NCI-H510A (cell line): ENCODE measurements at places on chromosomes 11 and 22.
A peak's percentile ranks its signal among the peaks of the same experiment; 100 is the strongest.

GRCh38 chr11:57343825-57344224 lies 5.7 kb downstream of the P2RX3 start:
- DNase-seq = peak; percentile 9

GRCh38 chr11:76086743-76087635 lies 119.3 kb downstream of the WNT11 start:
- no peak for DNase-seq

DNA sequence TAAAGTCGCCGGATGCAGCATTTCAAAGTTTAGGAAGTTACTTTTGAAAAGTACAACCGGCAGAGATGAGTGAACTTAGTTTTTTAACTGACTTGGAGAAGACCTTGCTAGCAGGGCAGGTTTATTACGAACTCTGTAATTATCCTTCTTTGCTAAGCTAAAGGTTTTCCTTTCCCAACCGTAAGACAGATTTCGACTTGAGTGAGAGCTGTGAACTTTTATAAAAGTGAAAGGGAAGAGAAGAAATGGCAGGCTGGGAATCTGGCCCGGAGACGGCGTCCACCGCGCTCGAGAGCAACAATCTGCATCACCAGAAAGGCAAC lies 659 bp upstream of the TEAD1 start:
- DNase-seq = no peak

DNA sequence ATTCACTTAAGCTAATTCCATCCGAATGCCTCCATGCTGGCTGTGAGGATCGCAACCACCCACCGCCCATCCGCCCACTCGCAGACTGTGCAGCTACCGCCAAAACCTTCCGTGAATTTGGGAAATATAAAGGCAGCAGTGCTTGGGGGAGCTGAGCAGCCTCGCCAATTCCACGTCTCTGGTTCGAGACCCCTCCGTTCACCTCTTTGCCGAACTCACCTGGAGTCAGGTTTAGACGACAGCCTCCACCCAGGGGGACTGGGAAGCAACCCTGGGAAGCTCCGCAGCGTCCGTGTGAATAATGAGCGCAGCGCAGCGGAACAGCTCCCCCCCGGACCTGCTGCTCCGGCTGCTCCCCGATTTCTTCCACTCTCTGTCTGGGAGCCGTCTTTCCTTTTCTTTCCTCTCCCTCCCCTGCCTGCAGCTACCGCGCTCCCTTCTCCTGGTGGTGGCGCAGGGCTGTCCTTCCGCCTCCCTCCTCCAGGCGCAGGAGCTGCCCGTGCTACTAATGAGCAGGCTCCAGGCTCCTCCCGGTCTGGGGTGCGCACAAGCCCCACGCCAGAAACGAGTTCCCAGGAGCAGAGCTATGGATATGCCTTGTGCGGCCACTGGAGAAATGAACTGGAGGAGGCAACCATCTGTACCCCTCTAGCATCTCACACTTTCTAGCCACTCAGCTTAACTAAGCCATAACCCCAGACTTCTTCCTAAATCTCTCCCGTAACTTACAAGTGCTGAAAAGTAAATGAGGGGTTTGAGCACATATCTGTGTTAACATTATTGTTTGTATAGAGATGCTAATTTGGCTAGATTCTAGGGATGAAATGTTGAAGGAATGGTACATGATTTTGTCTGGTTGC lies 107.3 kb downstream of the XKR3 start:
- DNase-seq = no peak

DNA sequence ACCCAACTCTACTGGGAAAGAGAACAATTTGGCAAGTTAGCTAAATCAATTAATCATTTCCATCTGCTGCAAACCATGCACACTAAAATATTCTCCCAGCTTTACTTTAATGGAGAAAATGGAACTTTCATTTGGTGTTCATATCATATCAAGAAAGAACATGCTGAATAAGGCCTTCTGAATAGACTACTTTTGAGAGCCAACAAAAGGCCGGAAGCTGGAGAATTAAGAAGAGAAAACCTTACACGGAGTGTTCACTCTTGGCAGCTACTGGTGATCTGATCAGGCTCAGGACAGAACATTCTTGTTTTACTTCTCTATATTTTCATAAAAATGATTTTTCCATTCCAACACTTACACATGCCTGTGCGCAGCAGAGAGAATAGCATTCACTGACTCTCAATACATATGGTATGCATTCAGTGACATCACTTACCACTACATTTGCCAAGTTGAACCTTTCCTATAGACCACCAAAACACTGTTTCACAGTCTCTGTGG lies 165.3 kb downstream of the TTC28 start:
- DNase-seq = no peak

DNA sequence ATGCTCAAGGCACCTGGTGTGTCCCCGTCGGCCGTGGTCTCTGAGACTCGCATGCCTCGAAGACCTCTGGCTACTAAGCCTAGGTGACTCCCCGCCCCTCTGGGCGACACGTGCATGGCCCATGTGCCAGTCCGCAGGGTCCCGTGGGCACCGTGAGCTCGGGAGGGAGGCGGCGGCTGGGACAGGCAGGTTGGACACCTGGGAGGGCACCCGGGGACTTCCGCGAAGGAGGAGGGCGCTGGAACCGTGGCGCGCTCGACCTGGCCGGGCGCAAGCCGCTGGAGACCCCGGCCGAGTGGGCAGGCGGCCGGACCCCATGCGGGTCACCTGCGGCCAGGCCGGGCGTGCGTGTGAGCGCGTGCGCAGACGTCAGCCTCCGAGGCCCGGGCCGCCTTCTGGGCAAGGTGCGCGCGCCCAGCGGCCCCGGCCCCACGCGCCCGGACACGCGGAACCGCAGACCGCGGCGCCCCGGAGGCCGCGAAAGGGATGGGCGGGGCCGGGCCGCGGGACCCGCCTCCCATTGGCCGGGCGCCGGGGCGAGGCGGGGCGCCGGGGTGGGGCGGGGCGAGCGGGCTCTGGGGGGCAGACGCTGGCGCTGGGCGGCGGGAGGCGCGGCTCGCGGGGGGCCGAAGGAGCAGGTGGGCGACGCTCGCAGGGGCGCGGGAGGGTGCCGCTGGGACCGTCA lies 579 bp upstream of the RASD2 start:
- DNase-seq = no peak

DNA sequence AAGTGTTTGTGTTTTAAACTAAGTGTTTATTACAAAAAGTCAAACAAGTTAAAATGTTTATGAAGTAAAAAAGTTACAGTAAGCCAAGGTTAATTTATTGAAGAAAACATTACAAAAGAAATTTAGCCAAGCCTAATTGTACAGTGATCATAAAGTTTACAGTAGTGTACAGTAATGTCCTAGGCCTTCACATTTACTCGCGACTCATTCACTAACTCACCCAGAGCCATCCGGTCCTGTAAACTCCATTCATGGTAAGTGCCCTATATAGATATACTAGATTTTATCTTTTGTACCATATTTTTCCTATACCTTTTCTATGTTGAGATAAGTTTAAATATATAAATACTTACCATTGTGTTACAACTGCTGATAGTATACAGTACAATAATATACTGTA lies 481.8 kb upstream of the TENM4 start:
- no peak for DNase-seq

GRCh38 chr11:8963569-8964323 lies 496 bp downstream of the TMEM9B start:
- no peak for DNase-seq

- DNase-seq = no peak
These were observed 12.6 kb downstream of the JAML start for GRCh38 chr11:118212131-118212725.

DNA sequence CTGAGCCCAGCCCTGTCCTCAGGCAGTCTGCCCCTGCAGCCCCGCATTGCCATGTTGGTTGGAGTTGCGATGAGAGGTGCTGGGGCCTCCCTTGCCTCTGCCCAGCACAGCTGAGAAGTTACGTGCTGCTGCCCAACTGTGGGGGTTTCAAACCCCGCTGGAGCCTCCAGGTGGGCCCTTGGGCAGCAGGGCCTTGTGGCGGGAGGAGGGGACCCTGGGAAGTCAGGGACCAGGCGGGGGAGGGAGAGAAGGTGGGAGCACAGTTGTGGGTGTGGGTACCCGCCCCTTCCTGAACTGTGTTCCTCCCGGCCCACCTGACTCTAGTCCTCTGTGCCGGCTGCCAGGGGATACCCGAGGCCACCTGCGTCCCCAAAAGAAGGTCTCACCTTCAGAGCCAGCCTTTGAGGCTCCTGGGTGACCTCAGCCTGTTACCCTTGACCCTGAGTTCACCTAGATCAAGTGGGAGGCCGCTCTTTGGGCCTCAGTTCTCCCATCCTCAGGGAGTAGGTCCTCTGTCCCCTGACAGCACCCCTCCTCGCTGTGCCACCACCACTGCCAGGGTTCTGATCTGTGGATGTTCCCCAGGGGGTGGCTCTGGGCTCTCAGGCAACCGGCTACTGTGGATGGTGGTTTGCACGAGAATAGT lies 7.7 kb upstream of the CCDC188 start:
- DNase-seq = no peak

- no peak for DNase-seq
These were observed 50.9 kb downstream of the SLC25A17 start for GRCh38 chr22:40768206-40768605.

DNA sequence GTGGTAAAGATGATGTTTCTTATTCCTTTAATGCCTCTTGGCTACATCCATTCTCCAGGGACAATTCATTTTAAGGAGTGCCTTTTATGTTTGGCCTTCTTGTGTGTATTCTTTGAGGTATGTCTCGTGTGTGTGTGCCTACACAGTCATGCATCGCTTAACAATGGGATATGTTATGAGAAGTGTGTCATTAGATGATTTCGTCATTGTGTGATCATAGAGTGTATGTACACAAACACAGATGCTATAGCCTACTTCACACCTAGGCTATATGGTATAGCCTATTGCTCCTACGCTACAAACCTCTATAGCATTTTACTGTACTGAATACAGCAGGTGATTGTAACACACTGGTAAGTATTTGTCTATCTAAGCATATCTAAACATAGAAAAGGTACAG lies 23.0 kb downstream of the ZNF202 start:
- no peak for DNase-seq

GRCh38 chr11:73252577-73253191 lies 19.5 kb upstream of the P2RY6 start:
- DNase-seq = peak; percentile 72

DNA sequence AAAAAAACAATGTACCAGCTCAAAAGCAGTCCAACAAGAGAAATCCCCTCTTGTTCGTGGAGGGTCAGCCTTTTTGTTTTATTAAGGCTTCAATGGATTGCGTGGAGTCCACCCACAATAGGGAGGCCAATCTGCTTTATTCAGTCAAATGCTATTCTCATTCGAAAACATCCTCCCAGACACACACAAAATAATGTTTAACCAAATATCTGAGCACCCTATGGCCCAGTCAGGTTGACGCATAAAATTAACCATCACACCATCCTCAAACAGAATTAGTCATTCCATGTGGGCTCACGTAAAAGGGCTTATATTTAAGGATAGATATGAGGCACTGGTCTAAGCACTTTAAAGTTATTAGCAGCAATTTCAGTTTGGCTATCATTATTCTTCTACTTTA lies 58.9 kb upstream of the DEUP1 start:
- DNase-seq = no peak

GRCh38 chr11:2804189-2804588 lies 81.4 kb downstream of the CDKN1C start:
- DNase-seq = no peak

- no peak for DNase-seq
These were observed 74.5 kb upstream of the PICALM start for GRCh38 chr11:86143087-86144030.

DNA sequence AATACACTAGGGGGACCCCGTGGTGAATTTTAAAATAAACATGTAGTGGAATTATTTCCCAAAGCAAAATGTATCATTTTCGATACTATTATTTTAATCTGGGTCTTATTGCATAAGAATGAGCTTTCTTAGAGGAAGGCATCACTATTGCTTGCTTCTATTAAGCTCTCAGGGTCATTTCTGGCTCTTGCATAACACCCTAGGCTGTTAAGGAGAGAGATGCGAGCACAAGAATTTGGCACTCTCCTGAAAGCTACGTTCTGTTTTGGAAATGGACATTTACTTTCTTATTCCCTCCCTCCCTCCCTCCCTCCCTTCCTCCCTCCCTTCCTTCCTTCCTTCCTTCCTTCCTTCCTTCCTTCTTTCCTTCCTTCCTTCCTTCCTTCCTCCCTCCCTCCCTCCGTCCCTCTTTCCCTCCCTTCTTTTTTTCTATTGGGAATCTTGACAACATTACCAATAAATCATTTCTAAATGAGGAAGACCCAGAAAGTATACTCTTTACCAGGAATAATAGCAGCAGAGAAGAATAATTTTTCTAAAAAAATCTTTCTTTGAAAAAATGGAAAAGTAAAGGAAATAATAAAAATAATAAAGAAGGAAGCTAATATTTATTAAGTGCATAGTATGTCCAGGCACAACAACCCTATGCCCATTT lies 83.6 kb upstream of the BDNF start:
- no peak for DNase-seq

DNA sequence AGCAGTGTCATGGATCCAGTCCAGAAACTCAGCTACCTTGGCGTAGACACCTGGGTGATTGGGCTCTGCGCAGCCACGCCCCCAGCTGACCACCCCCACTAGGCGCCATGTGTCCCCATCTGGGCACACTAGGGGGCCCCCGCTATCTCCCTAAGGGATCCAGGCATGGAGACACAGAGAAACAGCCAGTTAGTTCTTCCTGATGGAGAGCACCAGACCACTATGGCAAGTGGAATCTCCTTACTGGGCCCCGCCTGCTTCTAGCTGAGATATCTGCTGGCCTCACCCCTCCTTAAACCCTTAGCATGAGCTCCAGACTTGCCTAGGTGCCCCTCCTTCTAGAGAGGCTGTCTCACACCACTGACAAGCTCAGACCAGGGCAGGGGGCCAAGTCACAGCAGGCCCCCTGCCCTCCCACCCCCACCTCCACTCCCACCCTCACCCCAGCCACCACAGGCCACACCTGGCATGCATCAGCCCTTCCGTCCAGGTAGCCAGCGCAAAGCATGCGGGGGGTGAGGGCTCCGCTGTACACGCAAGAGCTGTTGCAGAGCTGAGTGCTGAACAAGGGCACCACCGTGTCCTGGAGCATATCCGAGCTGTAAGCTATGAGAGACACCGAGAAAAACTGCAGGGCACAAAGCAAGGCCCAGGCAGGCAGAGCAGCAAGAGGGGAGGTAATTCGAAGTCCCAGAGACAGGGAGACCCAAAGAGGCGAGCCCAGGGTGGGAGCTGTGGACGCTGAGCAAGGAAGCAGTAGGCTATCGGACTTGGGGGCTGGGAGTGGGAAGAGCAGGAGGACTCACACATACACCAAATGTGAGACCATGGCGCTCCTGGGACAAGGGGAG lies 16.1 kb downstream of the TMPRSS5 start:
- DNase-seq = no peak

GRCh38 chr22:45503816-45504372 lies 1.2 kb downstream of the FBLN1 start:
- no peak for DNase-seq

DNA sequence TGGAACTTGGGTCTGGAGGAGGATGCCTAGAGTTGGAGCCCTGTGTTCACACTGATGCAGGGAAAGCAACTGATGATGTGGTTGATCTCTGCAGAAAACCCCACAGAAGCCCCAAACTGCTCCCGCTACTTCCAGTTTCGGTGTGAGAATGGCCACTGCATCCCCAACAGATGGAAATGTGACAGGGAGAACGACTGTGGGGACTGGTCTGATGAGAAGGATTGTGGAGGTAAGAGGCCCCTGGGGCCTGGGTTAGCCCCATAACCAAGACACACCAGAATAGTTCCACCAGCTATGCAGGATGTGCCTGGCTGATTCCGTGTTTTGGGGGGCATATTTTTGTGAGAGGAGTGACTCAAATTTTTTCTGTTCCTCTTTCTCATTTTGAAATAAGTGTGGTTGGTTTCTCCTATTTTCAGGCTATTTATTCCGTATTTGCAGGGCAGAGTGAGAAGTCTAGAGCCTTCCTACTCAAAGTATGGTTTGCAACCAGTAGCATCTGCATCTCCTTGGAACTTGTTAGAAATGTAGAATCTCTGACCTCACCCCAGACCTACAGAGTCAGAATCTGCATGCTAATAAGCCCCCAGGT lies 137.3 kb upstream of the SORL1-AS1 start:
- no peak for DNase-seq
